Glomerular endothelial cell (primary cell): ENCODE measurements at places on chromosomes 11 and 22.

GRCh38 chr11:17861036-17861755 lies 126.6 kb downstream of the KCNC1 start:
- DNase-seq, result no peak

DNA sequence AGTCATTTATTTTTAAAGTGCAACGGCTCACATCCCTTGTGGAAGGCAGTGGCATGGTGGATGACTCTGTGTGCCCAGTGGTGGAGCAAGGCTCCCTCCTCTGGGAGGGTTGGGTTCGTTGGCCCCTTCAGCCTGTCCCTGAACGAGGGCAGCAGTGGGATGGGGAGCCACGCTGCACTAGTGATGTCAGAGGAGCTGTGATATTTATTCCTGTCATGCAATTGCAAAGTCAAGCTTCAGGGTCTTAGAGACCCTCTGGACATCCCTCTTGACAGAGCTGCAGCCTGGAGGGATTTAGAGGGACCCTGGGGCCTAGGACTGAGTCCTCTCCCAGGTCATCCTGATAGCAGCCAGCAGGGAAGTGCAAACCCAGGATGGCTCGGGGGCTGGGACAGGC lies 78.2 kb upstream of the NARS2 start:
- DNase-seq, result no peak

GRCh38 chr11:131560287-131560686 lies 189.9 kb downstream of the NTM start:
- DNase-seq, result no peak

GRCh38 chr11:8789864-8790263 lies 107.3 kb downstream of the RPL27A start:
- DNase-seq, result no peak

GRCh38 chr22:35310556-35311550 lies 11.2 kb downstream of the TOM1 start:
- no peak for DNase-seq

DNA sequence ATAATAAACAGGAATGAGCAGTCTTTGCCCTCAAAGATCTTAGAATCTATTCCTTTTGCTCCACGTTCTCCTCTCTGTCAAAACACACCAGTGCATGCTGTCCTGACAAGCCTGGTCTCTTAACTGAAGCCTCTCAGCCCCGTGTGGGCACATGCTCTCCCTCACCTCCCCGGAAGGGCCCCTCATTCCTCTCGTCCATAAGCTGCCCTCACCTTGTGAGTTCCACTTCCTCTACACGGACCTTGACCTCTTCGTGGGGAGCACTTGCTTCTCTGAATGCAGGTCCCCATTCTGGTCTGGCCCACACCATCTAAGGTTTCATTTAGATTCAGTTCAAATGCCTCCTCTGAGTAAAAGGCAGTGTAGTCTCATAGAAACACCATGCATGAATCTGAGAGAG lies 412.3 kb upstream of the SYN3 start:
- DNase-seq, result no peak

DNA sequence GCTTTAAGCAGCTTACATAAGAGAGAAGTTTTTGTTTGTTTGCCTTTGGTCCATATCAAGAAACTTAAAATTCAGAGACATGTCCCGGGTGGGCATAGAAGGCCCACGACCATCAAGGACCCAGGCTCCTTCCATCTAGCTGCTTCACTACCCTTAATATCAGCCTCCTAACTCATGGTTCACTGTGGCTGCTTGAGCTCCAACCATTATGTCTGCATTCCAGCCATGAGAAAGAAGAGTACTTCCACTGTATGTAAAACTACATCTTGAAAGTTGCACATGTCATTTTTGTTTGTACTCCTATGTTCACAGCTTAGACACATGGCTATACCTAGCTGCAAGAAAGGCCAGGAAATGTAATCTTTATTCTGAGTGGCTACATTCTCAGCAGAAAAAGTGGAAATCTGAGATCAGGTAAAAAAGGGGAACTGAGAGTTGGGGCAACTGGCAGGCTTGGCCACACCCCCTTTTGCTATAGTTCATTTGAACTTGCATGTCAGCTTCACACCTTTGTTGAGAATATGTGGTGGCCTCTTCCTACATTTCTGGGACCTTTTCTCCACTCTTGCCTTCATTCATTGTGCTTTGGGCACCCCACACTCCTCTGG lies 81.3 kb upstream of the TP53I11 start:
- DNase-seq, result no peak

- DNase-seq, result no peak
Measured at GRCh38 chr11:18748766-18749365, 22.9 kb upstream of the IGSF22 start.

DNA sequence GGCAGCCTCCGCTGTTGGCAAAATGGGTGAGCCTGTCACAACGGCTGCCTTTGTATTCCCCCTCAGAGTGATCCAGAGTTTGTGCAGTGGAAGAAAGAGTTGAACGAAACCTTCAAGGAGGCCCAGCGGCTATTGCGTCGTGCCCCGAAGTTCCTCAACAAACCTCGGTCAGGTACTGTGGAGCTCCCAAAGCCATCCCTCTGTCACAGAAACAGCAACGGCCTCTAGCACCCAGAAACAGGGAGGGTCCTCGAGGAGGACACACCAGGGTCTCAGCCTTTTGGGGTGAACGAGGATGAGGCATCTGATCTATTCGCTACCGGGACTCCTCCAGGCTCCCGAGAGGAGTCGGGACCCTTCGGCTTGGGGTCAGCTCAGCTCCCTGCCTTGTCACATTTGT lies 19.8 kb upstream of the MYO18B start:
- DNase-seq, result no peak

GRCh38 chr11:12845163-12845562 lies 164.0 kb upstream of the RASSF10 start:
- DNase-seq, result no peak

DNA sequence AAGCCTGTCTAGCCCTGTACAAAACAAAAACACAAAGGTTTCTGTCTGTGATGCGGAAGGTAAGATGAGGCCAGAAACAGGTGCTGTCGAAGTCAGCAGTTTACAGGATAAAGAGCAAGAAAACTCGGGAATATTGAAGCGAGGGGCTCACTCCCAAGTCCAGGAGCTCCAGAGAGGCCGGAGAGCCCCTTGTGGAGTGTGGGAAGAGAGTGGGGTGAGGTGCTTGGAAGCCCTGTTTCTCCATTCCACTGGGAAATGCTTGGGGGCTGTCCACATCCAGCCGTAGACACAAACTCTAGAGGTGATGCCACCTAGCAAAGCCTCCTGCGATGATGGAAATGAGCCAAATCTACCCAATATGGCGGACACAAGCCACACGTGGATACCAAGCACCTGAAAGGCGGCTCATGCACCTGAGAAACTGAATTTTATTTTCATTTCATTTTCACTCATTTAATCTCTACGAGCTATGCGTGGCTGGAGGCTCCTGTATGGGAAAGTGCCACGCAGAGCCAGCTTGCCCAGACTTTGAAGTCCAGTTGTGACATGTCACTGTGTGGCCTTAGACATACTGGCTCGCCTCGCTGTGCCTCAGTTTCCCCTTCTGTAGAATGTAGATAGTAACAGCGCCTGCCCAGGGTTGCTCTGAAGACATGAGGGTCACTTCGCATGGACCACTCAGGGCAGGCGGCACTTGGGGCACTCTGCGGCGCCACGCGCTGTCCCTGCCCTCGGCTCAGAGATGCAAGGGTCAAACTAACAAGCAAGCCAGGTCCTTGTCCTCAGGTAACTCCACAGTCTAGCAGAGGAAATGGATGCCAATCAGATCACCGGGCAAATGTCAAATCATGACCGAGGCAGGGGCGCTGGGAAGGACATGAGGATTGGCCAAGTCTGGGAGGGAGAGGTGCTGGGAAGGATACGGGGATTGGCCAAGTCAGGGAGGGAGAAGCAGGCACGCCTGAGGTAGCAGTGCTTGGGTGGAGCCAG lies 684.7 kb downstream of the TBC1D22A start:
- DNase-seq, result no peak

DNA sequence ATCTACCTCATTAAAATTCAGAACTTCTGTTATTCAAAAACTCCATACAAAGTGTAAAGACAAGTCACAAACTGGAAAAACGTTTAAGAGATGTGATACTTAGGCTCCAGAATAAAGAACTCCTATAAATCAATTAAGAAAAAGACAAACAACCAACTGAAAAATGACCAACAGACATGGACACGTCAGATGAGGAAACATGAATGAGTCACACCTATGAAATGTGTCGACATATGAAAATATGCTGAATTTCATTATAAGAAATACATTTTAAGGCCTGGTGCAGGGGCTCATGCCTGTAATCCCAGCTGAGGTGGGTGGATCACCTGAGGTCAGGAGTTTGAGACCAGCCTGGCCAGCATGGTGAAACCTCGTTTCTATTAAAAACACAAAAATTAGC lies 78.7 kb downstream of the ENTHD1 start:
- no peak for DNase-seq

- no peak for DNase-seq
Measured at GRCh38 chr11:9901943-9902342, 238.1 kb downstream of the SWAP70 start.

GRCh38 chr11:70251659-70252321 lies 18.7 kb upstream of the PPFIA1 start:
- no peak for DNase-seq

DNA sequence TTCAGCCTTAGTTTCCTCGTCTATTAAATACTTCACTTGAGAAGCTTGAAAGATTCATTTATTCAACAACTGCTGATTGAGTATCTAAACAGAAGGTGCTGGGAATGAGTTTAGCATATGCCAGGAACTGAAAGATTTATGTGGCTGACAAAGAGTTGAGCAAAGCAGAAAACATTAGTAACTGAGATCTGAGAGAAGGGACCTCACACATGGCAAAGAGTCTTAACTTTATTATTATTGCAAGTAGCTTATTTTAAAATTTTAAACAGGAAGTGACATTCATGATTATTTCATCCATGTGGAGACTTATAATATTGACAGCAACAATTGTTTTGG lies 133.6 kb downstream of the CASP12 start:
- DNase-seq, result no peak

DNA sequence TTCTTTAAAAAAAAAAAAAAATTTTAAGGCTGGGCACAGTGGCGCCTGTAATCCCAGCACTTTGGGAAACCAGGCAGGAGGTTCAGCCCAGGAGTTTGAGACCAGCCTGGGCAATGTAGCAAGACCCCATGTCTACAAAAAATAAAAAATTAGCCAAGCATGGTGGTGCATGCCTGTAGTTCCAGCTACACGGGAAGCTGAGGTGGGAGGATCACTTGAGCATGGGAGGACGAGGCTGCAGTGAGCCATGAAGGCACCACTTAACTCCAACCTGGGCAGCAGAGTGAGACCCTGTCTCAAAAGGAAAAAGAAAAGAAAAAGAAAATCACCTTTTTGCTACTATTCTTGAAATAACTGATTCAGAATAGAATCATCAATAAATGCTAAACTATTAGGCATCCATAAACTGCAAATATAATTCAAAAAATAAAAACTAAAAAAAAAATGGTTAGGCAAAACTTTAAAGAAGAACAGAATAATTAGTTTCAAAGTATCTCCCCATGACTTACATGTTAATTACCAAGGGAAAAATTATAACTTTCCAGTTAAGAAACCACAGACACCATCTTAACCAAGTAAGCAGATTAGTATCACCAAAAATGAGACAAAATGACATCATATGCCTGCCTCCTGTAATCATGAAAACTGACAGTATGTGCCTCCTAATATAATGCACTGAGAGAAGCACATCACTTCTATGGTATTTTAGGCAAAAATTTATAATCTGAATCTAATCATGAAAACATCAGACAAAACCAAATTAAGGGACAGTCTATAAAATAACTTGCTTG lies 63.6 kb downstream of the DENND5A start:
- no peak for DNase-seq

GRCh38 chr22:24497841-24498258 lies 2.7 kb downstream of the UPB1 start:
- DNase-seq, result no peak

DNA sequence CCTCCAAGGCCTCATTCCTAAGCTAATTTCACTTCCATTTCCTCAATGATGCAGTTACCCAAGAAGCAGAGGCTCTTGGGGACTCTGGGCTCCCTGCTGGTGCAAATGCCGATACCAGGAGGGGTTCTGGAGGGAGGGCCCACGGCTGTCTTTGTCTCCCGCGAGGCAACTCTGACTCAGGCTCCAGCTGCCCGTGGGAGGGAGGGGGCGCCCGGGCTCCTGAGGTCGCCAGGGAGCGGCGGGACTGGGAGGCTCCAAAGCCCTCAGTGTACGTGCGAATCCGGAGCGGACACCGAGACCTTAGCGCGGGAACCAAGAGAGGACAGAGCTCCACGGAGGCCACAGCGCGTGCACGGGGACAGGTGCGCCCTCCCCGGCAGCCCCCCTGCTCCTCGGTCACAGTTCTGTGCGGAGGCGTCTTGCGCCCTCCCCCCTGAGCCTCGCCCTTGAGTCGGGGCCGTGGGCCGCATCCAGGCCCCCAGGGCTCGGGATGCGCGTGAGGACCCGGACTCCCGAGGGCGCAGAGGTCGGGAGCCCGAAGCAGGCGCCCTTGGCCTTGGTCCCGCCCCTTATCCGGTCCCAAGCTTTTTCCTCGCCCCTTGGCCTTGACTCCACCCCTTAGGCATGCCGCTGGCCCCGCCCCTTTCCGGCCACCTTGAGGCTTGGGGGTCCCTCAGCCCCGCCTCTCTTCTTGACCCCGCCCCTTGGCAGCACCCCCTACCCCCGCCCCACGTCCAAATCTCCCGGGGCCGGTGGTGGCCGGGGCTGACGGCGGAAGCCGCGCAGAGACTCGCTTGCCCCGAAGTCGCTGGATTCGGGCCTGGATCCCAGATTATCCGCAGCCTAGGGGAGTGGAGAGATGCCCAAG lies 4.7 kb upstream of the SHISA8 start:
- no peak for DNase-seq
